Fibroblast of the aortic adventitia (primary cell): ENCODE measurements at places on chromosomes 6 and 20. TPM values are rescaled to one million over a fixed set of nuclear protein-coding genes. Genes with fewer than 3 reads are reported as not detected.
A peak's percentile ranks its signal among the peaks of the same experiment; 100 is the strongest.

Gene COL11A2
- total RNA-seq: 0.09 and 0.74 TPM in 2 replicates

Gene COL19A1
- total RNA-seq: under 0.01 and 0.09 TPM in 2 replicates

Gene SIRPD
- not detected in 2 replicates for total RNA-seq

Gene ZBTB24
- total RNA-seq: 4.3 and 9.8 TPM in 2 replicates

Gene TRIM40
- not detected in 2 replicates for total RNA-seq

Gene ULBP1
- 0.65 and 1.7 TPM in 2 replicates for total RNA-seq

Gene MAS1L
- not detected in 2 replicates for total RNA-seq

Gene OR12D1
- not detected in 2 replicates for total RNA-seq

Gene PBOV1
- not detected in 2 replicates for total RNA-seq

Gene CDS2
- 16.7 and 32.0 TPM in 2 replicates for total RNA-seq

Gene MED23
- total RNA-seq: 13.2 and 34.7 TPM in 2 replicates

- no peak for DNase-seq
Measured at GRCh38 chr6:135141728-135142127, 39.4 kb upstream of the MYB start.

DNA sequence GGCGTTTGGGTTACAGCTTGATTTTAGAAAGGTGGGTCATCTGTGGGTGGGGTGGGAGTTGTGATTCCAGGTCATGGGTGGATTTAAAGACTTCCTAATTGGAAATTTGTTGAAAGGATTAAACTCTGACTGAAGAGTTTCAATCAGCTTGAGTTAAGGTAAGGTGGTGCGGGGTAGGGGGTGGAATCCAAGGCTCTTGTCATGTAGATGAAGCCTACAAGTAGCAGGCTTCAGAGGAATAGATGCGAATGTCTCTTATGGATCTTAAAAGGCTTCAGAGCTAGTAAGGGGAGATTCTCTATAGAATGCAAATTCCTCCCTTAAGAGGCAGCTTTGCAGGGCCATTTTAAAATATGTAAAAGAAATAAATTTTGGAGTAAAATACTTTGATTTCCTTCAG is 645.3 kb downstream of the FRK start:
- DNase-seq: no peak

- DNase-seq: peak; percentile 19
Measured at GRCh38 chr6:119347466-119348095, 2.0 kb downstream of the MAN1A1 start.

GRCh38 chr20:45373353-45374100 is 4.6 kb downstream of the TP53TG5 start:
- DNase-seq: peak; percentile 87

DNA sequence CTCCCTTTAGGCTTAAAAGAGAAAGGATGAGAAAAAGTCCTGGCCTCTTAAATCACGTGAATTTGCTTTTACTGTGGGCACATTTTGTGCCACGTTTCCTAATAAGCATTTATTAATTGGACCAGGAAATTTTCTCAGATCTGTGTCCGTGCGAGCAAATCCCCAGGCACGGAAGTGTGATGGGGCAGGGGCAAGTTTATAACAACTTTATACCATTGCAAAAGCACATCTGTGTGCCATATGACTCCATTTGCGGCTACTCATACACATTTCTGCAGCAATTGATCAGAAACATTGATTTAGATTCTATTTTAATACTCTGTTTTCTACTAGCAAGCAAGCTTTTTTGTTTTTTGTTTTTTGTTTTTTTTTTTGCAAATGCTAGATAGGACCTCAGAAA is 373.2 kb downstream of the TAF4 start:
- no peak for DNase-seq

DNA sequence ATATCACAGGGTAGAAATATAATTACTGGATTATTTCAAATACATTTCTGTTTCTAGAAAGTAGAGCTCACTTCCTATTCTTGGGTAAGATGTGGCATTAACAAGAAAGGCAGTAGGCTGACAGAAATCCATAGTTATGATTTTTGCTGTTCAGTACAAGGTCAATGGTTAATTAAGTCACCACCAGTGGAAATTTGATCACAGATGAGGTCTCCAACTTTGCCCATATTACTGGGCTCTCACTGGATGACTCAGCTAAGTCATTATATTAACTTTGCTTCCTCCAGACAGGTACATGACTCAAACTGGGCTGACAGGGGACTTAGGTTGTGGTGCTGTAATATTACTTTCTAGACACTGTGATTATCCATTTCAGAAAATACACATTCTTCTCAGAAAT is 212.4 kb downstream of the GRIK2 start:
- no peak for DNase-seq

DNA sequence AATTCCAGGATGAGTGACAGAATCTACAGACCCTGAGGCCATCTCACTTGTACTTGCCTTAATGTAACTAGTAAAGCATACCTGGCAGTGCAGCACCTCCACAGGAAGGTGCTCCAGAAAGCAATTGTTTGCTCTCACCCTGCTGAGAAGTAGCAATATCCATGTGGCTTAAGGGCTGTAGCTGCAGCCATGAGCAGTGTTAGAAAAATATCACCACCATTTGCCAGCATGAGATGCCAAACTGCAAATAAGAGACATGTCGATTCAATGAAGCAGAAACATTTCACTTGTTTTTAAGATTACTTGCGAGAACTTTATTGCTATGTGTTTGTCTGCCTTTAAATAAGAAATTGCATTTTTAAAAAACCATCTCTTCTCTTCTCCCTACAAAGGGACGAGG is 151.5 kb downstream of the PRL start:
- no peak for DNase-seq

DNA sequence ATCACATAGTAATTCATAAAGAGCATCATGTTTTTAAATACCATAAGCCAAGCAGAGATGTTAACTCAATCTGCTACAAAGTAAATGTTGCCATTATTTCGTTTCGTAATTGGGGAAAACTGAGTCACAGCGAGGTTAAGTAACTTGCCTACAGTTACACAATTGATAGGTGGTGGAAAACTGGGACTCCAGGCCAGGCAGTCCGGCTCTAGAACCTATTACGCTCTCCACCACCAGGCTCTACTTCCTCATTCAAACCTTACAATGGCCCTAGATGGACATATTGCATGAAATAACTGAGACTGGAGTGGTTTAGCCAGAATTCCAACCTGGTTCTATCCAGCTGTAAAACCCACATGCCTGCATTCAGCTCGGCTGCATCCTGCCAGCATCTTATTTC is 58.2 kb downstream of the LINC00237 start:
- DNase-seq: no peak

DNA sequence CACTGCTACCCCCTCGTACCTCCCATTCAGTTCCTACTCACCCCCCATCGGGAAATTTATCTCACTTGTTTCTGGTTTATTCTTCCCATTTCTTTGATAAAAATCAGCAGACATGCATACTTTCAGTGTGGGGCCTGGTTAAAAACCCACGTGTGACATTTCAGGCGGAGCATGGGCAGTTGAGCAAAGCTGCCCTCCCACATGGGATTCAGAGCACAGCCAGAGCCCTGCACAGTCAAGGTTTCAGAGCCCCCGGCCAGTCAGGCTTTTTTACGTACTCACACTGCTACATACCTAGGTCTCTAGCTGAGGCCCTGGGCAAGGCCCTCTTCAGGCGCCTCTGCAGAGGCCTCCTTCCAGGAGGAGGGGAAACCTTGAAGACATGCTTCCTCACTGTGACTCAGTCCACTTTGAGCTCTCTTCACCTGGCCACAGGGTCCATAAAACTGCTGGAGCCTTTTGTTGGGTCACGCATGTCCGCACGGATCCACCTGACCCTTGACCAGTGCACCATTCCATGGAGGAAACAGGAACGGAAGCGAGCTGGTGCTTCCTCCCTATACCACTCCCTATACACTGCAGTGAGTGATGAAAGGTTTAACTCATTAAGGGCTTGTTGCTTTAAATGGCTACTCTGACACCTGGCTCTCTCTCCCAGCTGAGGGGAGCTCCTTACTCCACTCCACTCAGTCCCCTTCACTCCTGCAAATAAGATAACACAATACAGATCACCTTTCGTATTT is 713.3 kb downstream of the PRKN start:
- DNase-seq: no peak

- DNase-seq: peak; percentile 63
Measured at GRCh38 chr6:110703010-110703905, 112.0 kb downstream of the CDK19 start.

- no peak for DNase-seq
Measured at GRCh38 chr6:139903411-139904157, 529.1 kb upstream of the CITED2 start.

DNA sequence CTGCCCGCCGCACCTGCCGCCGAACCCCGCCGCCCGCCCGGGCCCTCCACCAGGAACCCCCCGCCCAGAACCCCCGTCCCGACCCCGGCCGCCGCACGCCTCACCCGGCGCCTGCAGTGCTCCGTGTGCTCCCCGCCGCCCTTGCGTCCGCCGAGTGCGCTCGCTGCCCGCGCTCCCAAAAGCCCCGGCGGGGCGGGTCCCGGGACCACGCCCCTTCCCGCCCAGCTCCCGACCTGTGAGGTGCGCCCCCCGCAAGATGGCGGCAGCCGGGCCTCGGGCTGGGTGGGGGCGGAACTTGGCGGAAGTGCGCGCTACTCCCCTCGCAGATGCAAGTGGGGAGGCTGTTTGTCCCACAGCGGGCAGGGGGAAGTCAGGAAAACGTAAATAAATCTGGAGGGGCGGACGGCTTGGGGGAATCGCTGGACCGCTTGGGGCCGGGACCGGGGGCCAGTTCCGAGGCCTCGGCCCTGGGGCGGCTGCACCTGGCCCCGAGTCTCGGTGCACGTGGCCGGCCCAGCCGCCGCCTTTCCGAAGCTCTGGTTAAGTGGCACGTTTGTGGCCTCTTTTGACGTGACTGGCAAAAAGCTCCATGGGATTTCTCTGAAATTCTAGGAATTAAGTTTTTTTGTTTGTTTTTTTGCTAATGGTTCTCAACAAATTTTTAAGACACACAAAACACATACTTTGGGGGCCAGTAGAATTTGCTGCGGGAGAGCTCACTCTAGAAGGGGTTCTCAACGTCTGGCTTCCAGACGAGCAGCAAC is at the start of gene EZR:
EZR (minus strand) TSS at position 156 of the 764 bp plus-strand sequence. CDS start 1,275 bp downstream, outside the sequence.
- peak; percentile 38 for DNase-seq

- DNase-seq: no peak
Measured at GRCh38 chr6:130913120-130913519, 85.9 kb downstream of the SMLR1 start.

- no peak for DNase-seq
Measured at GRCh38 chr20:41110930-41111577, 26.3 kb upstream of the PLCG1 start.

GRCh38 chr20:14865731-14866130 is 528.3 kb upstream of the FLRT3 start:
- no peak for DNase-seq

DNA sequence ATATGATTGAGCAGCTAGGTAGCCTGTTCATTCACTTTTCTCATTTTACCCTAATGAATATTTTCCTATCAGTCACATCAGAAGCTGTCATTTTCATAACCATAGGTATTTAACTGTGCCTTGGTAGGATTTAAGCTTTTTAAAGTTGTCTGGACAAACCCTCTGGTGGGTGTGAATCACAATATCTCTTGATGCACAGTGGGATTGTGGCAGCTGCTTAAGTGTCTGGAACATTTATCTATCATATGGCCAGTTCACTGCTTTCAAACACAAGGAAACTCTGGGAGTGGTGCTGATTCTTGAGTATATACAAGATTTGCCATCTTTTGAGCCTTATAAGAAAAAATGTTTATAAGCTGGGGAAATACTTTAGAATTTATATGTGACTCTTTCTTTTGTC is 87.0 kb upstream of the SUPT3H start:
- no peak for DNase-seq

GRCh38 chr6:122788208-122788607 is 850 bp upstream of the SMPDL3A start:
- DNase-seq: no peak

DNA sequence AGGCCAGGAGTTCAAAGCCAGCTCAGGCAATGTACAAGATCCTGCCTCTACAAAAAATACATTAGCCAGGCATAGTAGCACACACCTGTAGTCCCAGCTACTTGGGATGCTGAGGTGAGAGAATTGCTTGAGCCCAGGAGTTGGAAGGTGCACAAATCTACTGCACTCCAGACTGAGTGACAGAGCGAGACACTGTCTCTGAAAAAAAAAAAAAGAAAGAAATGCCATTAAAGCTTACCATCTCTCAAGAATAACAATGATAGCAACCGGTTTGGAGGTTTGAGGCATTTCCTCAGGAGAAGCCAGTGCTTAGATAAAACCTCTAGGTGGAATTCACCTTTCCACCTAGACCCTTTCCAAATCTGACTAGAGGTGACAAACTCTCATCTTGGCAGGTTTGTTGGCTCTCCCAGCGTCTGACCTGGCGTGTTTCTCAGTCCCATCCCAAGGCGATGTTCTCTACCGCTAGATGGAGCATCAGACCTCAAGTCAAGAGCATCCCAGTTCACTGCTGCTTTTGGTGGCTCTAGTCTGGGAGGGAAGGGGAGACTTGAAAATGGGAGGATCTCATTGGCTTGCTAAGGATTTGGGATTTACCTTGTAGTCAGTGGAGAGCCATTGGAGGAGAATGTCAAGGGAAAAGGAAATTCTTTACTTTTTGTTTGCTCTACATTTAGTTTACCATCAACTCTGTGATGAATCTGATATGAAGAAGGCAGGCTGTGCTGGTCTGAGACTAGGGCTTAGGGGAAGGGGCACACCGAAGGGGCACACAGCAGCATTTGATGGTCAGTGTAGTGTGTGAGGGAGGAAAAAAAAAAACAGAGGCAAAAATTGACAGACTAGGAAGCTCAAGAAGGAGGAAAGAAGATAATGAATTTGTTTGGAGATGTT is 67.9 kb downstream of the NCOA7 start:
- DNase-seq: peak; percentile 70

DNA sequence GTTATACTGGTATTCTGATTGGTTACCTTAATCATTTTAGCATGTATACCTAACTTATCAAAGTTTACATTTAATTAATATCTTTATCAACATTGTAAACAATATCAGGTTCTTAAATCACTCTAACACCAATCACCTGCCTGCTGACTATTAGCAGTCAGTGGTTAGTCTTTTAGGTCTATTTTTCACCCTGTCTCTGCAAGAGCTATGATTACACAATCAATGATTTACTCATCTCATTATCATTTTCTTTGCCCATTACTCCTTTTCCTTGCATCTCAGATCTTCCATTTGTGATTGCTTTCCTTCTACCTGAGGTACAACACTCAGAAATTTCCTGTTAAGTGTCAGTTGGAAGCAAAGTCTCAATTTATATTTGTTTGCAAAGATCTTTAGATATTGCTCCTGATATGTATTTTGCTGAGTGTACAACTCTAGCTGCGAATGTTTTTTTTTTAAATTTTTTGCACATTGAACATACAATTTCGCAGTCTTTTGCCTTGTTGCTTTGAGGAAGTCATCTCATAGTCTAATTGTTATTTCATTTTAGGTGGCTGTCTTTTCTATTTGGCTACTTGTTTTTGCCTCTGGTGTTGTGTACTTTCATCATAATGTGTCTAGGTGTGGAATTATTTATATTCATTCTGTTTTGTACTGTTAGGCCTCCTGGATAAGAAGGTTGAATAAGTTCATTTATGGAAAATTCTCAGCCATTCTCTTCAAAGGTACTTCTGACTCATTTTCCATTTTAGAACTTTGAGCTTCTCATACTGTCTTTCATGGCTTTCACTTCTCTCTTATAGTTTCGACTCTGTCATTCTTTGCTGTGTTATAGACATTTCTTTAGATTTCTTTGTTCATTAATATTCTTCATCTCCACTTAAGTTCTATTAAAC is 104.9 kb upstream of the CEP162 start:
- no peak for DNase-seq

GRCh38 chr6:130183271-130184222 is 39.2 kb downstream of the SAMD3 start:
- DNase-seq: no peak
